ENCODE measurements at places on chromosomes 13 and 19.
A peak's percentile ranks its signal among the peaks of the same experiment; 100 is the strongest.

DNA sequence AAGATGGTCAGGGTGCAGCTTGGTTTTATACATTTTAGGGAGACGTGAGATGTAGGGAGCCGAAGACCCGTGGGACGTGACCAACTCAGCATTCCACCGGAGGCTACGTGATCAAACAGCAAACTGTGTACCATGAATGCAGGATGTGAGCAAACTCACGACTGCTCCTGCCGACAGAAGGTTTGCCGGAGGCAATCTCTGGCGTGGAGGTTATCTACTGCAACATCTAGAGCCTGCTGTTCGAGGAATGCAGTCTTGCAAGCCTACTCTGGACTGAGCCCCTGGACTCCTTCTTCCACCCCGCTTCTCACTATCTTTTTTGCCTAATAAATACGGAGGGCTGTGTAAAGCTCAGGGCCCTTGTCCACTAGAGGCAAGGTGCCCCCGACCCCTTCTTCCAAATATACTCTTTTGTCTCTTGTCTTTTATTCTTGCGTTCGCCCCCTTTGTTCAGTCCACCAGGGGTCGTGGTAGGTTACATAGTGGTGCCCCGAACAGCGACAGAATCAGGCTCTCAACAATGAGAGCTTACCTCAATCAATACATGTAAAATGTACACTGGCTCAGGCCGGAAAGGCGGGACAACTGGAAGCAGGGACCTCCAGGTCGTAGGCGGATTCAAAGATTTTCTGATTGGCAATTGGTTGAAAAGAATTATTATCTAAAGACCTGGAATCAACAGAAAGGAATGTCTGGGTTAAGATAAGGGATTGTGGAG lies 8.9 kb upstream of the OR1I1 start:
- DNase-seq = no peak

DNA sequence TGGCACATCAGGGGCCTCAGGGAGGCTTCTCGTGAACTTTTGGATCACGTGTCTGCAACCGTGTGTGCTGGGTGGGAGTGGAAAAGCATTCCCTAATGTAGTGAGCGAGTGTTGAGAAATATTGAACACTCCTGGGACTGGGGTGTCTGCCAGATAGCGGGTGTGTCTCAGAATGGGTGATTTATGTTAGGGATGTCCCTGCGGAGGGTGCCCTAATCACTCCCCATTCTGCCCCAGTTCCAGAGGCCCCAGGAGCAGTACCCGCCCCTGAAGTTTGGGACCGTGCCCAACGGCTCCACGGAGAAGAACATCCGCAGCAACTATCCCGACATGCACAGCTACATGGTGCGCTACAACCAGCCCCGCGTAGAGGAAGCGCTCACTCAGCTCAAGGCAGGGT lies 24.2 kb upstream of the GRWD1 start:
- DNase-seq = no peak

DNA sequence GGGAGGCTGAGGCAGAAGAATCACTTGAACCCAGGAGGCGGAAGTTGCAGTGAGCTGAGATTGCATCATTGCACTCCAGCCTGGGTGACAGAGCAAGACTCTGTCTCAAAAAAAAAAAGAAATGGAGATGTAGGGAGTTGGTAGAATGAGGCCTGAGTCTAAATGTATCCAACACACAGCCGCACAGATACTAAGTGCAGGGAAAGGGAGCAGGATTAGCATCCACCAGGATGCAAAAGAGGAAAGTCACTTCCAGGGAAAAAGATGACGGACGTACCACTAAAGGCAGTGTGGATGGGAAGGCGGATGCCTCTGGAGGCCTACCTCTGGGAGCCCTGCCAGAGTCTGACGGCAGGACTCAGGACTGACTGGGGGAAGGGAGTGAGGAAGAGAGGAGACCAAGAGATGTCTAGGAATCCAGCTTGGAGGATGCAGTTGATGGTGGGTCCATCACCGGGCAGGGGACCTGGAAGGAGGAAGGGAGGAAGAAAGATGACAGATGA lies 6.8 kb downstream of the FAM98C start:
- DNase-seq = no peak

DNA sequence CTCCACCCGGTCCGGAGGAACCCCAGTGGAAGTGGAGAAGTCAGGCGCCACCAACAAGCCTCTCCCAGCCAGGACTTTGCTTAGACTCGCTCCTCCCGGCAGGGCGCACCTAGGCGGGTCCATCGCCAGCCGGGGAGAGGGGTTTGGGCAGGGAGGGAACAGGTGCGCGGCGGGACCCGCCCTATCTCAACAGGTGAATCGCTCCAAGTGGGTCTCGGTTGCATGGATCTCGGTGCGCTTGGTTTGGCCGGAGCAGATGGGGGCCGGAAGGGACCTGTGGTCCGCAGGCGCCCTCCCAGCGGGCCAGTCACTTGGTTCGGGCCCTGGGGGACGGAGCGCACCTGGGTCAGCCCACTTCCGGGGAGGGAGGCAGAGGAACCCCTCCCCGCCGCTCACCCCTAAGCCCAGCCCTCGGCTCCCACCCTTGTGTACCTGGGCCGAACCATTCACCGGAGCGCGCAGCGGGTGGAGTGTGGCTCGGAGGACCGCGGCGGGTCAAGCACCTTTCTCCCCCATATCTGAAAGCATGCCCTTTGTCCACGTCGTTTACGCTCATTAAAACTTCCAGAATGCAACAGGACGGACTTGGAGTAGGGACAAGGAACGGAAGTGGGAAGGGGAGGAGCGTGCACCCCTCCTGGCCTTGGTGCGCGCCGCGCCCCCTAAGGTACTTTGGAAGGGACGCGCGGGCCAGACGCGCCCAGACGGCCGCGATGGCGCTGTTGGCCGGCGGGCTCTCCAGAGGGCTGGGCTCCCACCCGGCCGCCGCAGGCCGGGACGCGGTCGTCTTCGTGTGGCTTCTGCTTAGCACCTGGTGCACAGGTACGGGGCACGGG lies at the start of gene LSR:
TSS of gene LSR (plus strand) at position 693 of the 836 bp plus-strand sequence. CDS start at position 714, 21 bp downstream.
- peak; percentile 91 for DNase-seq

DNA sequence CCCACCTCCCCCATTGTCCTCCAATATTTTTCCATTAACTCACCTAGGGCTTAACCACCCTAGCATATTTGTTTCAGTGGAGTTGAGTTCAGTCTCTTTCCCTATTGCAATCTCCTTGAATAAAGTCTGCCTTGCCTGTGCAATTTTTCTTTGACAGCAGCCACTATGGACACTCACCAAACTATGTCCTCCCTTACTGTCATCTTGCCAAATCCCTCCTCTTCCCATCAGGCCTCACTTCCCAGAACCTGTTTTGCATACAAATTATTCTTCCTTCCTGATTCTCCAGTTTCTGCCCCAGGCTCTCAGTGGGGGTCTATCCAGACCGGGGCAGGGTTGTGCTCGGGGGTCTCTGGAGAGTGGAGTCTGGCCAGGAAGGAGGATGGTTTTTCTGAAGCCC lies 2.2 kb upstream of the LYPD5 start:
- peak; percentile 48 for DNase-seq

DNA sequence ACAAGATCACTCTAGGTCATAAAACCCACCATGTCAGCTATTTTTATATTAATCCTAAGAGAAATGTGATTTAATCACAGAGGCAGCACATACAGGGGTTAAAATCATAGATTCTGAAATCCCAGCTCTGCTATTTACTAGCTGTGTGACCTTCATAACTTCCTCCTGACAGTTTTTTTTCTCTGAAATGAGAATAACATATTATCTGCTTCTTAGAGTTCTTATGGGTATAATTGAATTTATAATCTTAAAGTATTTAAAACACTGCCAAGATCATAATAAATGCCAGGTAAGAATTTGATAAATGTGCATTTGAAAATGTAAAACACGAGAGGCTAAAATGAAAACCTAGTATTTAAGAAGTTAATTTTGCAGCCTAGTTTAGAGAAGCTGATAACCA lies 722.9 kb downstream of the SLITRK6 start:
- DNase-seq = no peak

- no peak for DNase-seq
Measured at GRCh38 chr19:58024661-58025060, 9.2 kb upstream of the ZSCAN1 start.

DNA sequence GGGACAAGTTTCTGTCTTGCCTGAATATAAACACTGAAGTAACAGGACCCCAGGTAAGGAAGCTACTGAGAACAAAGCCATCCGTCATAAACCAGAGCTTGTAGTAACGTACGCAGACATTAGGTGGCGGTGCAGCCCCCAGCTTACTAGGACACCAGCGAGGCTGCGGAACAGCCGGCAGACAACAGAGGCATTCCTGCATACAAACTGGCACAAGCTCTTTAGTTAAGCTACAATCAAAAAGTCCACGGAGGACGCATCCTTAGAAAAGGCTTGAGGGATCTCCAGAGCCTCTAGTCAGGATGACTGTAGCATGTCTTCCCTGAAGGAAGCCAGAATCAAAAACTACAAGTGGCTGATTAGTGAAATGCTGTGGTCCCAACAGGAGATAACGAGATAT lies 26.2 kb downstream of the ZNF160 start:
- peak; percentile 26 for DNase-seq

GRCh38 chr19:4732680-4733114 lies 9.1 kb upstream of the DPP9 start:
- peak; percentile 64 for DNase-seq

Measured in T47D (cell line).